ENCODE measurements at places on chromosomes 1 and 21.
A peak's percentile ranks its signal among the peaks of the same experiment; 100 is the strongest.

DNA sequence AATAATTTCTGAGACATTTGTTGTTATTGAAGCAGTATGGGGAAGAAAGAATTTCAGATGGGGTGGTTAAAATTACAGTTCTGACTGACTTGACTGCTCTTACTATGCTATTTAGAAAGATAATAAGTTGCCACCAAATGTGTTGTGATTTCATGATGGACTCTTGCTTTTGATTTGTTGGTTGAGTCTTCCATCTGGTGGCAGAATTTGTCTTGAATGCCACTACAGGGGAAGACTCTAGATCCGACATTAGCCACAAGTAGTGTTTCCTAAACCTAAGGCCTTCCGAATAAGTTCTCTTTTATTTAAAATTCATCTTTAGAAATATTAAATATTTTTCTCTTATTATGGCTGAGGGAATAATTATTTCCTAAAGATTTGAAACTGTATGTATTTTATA, 190.9 kb upstream of the ADGRL4 start:
- peak; percentile 52 for DNase-seq

- DNase-seq = no peak
These were observed 16.8 kb downstream of the DHX9 start for GRCh38 chr1:182855911-182856310.

- no peak for DNase-seq
These were observed at the start of gene MNDA for GRCh38 chr1:158830904-158831507. Gene MNDA (plus strand): TSS chr1:158831351. CDS start chr1:158842154, 10,803 bp downstream.

- DNase-seq = no peak
These were observed 46.6 kb downstream of the DISP3 start for GRCh38 chr1:11525516-11525915.

- no peak for DNase-seq
These were observed 13.8 kb upstream of the AVPR1B start for GRCh38 chr1:206131037-206131436.

GRCh38 chr1:230851291-230851691, 17.0 kb downstream of the C1orf198 start:
- no peak for DNase-seq

- DNase-seq = no peak
These were observed 284.4 kb downstream of the KCNT2 start for GRCh38 chr1:196323869-196324268.

DNA sequence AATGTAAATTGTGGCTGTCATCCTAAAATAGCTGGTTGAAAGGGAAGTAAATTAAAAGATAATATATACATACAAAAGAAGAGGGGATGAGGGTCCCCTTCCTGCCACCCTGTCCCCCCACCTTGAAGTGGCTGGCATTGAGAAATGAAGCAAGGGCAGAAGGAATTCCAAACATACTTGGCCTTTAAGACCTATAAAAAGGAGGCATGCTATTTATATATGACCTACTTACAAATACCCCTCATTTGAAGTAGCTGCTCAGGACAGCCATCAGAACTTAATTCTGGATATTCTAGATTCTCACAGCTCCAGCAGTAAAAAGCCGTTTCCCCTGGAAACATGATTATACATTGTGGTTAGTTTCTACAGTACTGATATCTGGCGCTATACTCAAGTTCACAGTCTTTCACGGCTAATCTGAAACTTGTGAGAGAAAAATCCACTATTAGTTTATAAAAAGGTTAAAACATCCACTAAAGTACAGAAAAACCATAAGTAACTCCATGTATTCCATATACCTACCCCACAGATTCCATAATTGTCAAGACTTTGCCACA, 9.6 kb upstream of the MAP10 start:
- no peak for DNase-seq

DNA sequence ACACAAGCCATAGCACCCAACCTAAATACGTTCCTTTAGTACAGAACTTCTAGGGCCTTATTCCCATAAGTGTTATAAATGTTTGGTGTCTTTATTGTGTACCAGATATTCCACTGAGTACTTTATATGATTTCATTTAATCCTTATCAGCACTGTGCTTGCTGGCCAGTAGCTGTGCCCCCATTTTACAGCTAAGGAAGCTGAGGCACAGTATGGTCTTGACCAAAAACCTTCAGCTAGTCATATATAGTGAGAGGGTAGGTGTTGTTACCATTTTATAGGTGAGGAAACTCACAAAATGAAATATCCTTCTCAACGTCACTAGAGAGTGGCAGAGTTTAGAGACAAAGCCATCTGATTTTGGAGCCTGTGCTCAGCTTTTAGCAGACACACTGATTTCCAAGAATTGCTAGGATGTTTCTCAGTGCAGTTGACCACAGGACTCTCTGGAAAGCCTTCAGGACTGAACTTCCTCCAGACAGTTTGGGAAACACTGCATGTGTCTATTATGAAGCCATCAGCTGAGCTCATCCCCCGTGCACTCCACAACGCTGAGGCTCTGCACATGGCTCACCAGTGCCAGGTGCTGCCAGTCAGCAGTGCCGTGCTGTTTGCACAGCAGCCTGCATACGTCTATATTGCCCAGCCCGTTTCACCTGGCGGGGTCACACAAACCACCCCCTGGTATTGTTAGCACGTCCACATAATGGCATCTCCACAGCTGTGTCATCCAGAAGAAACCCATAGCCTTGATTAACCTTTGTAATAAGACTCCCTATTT, 15.4 kb downstream of the NPPA start:
- DNase-seq = no peak

- no peak for DNase-seq
These were observed 85.0 kb downstream of the MAN1A2 start for GRCh38 chr1:117452216-117452615.

DNA sequence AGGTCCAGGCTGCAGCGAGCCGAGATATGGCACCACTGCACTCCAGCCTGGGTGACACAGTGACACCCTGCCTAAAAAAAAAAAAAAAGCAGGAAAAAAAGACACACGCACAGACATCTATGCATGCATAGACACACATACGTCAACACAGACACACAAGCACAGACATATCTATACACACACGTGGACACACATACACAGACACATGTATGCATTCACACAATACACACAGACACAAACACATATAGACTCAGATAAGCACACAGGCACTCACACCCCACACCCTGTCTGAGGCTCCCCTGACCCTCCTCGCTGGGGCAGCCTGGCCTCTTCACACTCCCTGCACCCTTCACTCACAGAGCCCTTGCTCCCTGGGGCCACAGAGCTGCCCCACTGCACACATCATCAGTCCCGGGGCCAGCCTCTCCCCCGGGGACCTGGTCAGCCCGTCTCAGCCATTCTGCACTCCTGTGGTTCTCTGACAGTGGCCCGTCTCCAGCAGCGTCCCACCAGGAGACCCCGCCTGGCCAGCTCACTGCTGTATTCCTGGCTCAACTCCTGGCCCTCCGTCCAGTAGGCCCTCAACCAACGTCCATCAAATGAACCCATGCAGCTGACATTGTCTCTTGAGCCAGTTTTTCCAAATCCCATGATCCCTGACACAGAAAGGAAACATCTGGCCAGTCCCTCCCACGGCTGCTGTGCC, 4.6 kb upstream of the PRKCZ start:
- no peak for DNase-seq

DNA sequence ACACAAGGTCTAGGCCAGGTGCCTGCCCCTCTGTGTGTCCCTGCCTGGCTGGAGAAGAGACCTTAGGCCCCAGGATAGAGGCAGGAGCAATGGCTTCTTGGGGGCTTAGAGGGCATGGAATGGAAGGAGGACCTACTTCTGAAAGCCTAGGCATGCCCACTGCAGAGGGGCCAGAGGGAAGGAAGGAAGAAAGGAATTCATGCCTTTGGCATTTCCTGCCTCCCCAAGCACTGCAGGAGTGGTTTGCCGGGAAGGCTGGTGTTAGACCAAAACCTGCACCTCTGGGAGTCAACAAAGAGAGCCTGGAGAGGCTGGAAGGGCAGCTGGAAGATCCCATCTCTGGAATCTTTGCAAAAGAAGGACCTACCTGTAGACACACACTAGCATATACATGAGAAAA, 50.7 kb upstream of the KCNE2 start:
- DNase-seq = no peak

DNA sequence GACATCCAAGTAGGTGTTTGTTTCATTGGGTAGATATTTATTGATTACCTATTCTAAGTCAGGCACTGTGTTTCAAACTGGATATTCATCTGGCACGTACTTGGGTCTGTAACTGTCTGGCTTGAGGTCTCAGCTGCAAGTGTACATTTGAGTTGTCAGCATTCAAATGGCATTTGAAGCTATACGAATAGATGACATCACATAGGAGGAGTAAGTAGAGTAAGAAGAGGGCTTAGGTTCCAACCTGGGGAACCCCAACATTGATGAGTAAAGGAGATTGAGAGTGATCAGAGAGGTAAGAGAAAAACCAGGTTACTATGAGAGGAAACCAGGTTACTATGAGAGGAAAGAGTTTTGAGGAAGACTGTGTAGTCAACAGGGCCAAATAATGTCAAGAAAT, 30.7 kb downstream of the ZNF684 start:
- DNase-seq = no peak

- no peak for DNase-seq
These were observed 6.0 kb downstream of the TNN start for GRCh38 chr1:175073633-175074032.

GRCh38 chr1:8947127-8947691, 1.5 kb downstream of the CA6 start:
- no peak for DNase-seq

- DNase-seq = peak; percentile 68
These were observed 232.9 kb upstream of the SGIP1 start for GRCh38 chr1:66300972-66301451.

DNA sequence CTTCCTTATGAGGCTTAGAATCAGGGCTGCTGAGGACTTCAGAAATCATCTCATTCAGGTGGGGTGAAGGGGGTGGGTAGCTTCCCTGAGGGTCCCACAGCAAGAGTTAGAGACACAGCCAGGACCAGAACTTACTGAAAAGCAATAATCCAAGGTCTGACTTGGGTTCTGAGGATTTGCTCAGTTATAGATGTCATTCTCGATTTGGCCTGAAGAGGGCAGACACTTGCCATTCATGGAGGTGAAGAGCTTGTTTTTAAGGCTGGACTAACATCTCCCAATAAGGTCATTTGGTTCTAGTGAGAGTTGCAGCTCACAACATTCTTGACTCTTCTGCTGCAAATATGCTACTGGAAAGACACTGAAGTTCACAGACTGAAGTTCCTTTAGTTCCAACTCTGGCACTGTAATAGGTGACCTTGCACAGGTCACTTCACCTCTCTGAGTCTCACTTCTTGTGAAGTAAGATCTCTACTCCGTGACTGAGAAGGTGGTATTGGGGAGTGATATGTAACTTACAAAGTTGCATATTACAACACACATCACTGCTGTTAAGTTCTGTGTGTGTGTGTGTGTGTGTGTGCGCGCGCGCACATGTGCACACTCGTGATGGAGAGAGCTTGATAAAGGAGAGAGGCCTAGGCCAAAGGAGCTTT, 69.8 kb upstream of the DIRAS3 start:
- peak; percentile 80 for DNase-seq

- no peak for DNase-seq
These were observed 27.3 kb downstream of the STPG1 start for GRCh38 chr1:24386241-24386640.

- DNase-seq = no peak
These were observed 29.8 kb downstream of the PKP1 start for GRCh38 chr1:201313086-201313485.

- peak; percentile 20 for DNase-seq
These were observed 8.1 kb upstream of the LEFTY1 start for GRCh38 chr1:225896937-225897549.

GRCh38 chr1:203124011-203124410, 3.5 kb upstream of the ADORA1 start:
- DNase-seq = no peak

GRCh38 chr1:55706397-55706796, 491.2 kb upstream of the USP24 start:
- DNase-seq = no peak

DNA sequence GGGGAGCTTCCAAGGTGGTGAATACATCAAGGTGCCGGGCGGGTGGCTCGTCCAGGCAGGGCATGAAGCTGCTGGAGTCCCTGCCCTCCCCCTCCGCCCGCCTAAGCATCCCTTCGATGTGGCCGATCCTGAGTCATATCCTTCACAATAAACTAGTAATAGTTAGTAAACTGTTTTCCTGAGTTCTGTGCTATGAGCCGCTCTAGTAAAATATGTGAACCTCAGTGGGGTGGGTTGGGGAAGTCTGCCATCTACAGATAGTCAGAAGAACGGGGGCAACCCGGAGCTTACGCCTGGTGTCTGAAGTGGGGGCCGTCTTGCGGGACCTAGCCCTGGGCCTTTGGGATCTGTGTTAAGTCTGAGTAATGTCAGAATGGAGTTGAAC, 21.6 kb downstream of the C2CD2 start:
- DNase-seq = peak; percentile 91

GRCh38 chr1:23394684-23395083, 25.0 kb upstream of the ZNF436 start:
- DNase-seq = peak; percentile 73

DNA sequence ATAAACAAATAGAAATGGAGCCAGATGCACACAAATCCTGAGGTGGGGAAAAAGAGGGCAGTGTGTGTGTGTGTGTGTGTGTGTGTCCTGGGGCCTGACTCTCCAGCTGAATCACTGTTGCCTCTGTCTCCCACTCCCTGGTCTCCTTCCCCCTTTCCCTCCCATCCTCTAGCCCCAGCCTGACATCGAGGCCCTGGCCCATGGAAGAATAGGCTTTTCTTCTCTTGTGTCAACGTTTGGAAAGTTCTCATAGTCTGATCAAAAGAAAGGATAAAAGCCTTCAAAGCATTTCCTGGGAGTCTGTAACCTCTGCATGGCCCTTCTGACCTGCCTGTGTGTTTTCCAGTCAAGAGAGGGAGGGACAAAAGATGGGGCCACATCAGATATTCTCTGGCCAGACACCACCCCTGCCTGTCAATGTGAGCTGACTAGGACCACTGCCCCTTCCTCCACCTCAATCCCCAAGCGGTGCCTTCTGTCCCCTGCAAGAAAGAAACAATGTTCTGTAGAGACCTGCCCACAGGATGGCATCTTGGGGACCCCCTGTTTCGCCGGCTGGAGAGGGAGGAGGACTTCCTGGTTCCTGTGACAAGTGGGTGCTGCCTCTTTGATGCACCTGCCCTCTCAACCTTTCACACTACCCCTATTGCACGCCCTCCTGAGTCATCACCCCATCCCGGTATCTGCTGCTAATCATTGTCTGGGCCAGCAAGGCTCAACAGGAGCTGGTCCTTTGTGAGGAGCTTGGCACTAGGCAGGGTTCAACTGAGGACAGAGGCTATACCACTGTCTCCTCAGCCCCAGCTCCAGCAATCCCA, 16.2 kb downstream of the KCNJ10 start:
- DNase-seq = no peak

GRCh38 chr1:70372426-70372825, 17.9 kb upstream of the ANKRD13C start:
- DNase-seq = no peak

DNA sequence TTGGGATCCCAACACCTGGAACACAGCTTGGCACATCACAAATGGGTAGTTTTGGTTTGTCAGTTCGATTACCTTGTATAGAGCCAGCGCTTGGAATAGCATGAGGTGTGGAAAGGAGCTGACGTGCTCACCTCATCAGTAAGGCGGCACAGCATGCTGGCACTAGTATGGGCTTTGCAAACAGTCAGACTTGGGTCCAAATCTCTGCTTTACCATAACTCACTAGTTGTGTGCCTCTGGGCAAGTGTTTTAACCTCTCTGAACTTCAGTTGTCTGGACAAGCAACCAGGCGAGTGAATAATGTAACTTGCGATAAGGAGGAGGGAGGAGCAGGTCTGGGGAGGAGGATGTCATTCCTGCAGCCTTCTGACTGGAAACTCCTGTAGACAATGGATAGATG, 26.3 kb upstream of the NEK2 start:
- DNase-seq = no peak
